Activated naive CD4-positive, alpha-beta T cell treated with anti-CD3 and anti-CD28 coated beads, Interleukin-2, amount 50 U/mL, for 16 hours (primary cell): ENCODE measurements at places on chromosomes 7 and 10.

DNA sequence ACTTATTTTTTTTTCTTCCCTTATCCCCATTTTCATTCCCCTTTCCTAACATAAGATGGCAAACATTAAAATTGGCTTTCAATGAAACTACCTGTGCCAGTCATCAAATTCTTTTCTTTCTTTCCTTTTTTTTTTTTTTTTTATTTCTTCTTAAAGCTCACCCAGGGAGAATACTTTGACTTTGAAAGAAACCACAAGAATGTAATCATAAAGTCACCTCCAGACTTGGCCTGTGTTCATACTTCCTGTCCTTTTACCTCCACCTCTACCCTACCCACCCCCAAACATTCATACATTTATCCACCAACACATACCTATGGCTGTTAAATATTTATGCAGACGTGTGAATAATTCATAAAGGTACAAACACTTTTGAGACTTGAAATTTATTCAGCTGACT lies 254.6 kb downstream of the SLC25A13 start:
- DNase-seq = no peak

DNA sequence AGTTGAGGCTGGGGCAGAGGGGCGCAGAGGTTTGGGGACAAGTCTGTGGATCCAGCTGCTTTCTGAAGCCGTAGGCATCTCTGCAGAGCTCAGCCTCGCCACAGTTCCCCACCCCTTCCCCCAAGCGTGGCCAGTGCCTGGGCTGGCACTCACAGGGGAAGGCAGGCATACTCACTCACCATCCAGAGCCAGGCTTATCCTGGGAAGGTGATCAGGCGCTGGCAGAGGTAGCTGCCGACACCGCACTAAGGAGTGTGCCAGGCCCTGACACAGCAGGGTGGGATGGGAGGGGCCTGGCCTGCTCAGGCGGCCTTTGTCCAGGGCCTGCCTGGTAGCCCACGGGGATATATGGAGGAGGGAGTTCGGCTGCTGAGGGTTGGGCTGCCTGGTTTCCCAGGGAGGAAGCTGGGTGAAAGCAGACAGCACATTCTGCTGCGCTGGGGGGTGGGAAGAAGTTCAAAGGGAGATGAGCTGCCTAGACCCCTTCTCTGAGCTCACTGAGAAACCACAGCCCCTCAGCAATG lies 15.9 kb downstream of the VSIR start:
- no peak for DNase-seq

- DNase-seq = no peak
Observed at GRCh38 chr7:107596881-107597581, 17.0 kb downstream of the BCAP29 start.

- DNase-seq = no peak
Observed at GRCh38 chr10:70834441-70835151, 18.8 kb downstream of the SGPL1 start.

GRCh38 chr7:16417906-16418305 lies 3.4 kb downstream of the CRPPA start:
- DNase-seq = no peak

DNA sequence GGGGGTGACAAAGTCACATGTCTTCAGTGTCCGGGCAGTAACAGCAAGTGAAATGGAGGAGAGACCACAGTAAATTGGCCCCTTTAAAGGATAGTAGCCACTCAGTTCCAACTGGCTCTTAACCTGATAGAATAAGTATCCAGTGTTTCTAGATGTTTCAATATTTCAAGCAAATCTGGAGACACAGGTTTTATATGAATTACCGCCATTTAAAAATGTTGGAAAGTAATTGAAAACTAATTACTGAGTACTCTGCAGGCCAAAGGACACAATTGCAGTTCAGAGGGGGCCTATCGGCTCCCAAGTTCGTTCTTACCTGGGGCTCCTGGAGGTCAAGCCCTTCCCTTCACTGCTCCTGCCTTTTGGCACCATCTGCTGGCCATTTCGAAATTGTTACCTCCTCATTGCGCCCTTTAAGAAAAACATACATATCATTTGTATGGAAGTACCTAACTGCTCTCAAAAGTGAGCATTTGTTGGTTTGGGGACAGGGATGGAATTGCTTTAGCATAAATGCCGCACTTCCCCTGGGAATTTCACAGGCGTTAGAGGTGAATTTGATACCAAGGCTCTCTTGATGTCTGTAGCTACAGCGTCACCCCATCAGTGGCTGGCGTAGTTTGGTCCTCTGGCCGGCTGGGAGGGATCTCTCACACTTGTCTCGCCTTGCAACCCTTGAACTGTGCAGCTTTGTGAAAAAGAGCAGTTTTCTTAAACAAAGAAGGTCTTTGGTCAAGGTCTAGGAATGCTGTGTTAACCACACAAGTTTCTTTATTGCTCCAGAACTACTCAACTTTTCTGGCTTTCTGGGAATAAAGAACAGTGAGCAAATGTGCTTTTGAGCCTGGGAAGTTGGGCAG lies 220.0 kb downstream of the ARHGAP21 start:
- DNase-seq = no peak

- DNase-seq = no peak
Observed at GRCh38 chr7:121261207-121261884, 67.5 kb upstream of the WNT16 start.

DNA sequence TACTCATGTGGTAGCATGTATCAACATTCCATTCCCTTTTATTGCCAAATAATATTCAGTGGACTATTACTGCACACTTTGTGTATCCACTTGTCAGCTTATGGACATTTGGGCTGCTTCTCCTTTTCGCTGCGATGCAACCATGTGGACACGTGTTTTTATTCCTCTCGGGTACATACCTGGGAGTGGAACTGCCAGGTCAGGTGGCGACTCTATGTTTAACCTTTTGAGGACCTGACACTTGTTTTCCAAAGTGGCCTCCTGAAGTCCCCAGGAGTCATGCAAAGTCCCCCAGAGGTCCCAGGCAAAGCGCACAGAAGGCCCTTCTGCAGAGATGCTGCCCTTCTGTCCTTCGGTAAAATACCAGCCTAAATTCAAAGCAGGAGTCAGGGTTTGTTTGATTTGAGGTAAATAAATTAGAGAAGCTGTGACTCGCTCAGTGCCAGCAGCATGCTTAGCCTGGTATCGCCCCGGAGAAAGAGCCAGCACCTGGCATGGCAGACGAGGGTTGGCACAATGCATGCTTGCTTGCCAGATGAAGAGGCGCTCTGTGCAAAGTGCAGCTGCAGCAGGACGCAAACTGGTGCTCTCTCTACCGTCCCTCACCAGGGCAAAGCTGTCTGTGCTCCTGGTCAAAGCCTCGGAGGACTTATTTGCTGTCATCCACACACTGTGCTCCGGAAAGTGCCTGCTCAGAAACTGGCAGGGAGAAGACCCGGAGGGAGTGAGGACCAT lies 37.8 kb downstream of the HIPK2 start:
- no peak for DNase-seq
